ENCODE measurements at places on chromosomes 4 and X.

- peak; percentile 66 for DNase-seq
Measured at GRCh38 chr4:74223801-74224200, 65.9 kb downstream of the MTHFD2L start.

DNA sequence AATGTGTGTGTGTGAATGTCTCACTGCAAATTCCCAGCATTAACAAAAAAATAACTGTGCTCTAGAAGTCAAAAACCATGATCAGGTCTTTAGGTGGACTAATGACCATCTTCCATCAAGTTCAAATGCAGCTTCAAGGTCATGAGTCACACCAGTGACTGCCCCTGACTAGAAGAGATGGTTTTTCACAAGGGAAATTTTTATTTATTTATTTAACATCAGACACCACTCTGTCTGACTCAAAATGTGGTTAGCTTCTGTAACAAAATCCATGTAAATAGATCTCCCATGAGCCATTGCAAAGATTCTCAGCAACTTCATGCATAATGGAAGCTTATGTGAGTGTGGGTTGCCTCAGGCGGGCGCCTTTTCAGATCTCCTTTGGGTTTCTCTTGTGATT lies 219.2 kb downstream of the KIT start:
- no peak for DNase-seq

- no peak for DNase-seq
Measured at GRCh38 chr4:22686141-22686540, 6.6 kb upstream of the GBA3 start.

GRCh38 chrX:19721726-19722370 lies 165.6 kb downstream of the SH3KBP1 start:
- no peak for DNase-seq

DNA sequence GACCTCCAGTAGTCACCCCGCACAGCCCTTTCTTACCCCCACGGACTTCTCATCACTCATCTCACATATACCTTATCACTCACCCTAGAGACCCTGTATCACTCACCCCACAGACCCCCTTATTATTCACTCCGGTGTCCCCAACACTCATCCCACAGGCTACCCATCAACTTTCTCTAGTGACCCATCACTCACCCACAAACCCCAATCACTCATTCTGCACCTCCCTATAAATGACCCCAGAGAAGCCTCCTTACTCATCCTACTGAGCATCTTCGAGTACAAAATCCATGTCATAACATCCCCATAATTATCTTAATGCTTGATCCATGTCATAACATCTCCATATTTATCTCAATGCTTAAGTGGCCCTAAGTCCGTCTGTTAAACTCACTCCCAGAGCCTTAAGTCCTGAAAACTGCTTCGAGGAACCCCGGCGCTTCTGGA lies 934 bp downstream of the ZNF41 start:
- no peak for DNase-seq

GRCh38 chr4:147768113-147768512 lies 36.2 kb downstream of the ARHGAP10 start:
- DNase-seq: peak; percentile 69

DNA sequence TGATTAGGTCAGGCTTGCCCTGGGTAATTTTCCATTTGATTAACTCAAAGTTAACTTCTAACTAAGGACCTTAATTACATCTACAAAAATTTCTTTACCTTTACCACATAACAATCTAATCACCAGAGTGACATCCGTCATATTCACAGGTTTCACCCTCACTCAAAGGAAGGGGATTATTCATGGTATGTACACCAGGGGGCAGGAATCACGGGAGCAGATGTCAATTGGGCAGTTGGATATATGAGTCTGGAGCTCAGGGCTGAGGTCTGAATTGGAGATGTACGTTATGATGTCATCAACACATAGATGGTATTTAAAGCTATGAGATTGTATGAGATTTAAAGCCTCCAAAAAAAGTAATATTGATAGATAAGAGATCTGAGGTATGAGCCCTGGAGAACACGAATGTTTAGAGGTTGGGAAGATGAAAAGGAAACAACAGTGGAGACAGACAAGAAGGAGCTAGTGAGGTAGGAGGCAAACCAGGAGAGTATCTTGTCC lies 52.9 kb downstream of the PGRMC1 start:
- no peak for DNase-seq

DNA sequence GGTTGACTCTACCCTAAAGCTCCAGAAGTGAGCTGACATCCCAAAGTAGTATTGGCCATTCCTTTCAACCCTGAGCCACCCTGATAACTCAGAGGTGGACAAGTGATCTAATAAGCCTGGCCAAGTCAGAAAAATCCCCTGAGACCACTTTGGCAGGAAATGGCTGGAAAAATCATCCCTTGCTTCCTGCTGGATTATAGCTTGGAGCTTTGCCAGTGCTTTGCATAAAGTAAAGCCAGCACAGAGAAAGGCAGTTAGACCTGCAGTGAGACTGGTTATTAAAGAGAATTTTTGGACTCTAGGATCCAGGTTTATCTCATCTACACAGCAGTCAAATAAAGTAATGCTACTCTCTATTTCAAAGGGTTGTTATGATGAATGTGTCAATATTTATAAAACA lies 6.4 kb downstream of the CXCL3 start:
- DNase-seq: no peak

- no peak for DNase-seq
Measured at GRCh38 chr4:75432683-75433082, 81.5 kb downstream of the RCHY1 start.

GRCh38 chrX:77938083-77938680 lies 27.7 kb downstream of the ATP7A start:
- DNase-seq: peak; percentile 7

DNA sequence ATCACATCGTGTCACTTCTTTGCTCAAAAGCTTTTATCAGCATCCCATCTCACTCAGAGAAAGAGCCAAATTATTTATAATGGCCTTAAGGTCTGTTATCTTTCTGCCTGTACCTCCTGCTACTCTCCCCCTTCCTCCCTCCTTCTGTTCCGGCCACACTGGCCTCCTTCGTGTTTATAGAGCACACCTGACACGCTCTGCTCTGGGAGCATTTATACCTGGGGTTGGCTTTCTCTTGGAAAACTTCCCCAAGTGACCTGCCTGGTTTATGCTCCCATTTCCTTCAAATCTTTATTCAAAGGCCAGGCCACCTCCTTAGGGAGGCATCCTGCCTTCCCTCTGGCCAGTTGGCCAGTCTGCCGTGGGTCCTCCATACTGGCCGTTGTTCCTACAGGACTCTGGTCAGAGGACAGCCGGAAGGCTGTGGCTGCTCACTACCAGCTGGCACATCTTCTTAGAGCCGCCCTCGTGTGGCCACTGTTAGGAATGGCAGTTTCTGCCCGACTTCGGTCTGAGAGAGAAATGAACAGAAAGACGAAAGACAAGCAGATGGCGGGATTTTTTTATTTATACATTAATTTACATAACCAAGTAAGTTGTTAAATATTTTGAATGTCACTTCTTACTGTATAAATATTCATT lies 80.2 kb upstream of the CBLL2 start:
- DNase-seq: peak; percentile 19

DNA sequence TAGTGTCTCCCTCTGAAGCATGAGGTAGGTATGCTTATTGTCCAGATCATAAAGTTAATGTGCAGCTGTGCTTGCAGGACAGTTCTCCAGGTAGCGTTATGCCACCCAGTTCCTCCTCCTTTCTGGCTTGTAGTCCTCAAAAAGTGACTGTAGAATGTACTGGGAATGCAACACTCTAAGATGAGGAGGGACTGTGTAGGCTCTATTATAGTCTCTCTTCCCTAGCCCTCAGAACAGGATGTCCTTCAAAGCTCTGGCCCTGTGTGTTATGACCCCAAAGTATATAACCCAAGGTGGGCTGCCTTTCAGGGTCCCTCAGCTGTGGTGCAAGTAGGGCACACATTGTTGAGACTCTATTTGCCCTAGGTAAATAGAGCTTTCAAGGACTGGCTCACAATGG lies 20.8 kb upstream of the MANBA start:
- DNase-seq: no peak

DNA sequence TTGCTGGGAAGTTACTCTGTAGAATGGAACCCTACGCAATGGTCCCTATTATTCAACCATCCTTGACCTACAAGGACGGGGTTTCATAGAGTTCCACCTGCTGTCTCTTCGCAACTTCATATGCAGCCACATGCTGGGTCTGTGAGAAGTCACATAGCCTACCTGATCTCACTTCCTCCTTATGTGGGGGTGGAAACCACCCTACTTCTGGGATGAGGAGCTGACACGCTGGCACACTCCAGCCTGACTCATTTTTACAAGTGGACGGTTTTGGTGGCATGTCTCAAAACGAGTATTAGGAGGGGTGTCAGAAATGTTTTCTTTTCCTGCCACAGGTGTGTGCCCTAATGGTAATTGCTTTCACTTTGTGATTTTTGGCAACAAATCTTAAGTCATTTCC lies 36.8 kb upstream of the ARSD start:
- peak; percentile 6 for DNase-seq

DNA sequence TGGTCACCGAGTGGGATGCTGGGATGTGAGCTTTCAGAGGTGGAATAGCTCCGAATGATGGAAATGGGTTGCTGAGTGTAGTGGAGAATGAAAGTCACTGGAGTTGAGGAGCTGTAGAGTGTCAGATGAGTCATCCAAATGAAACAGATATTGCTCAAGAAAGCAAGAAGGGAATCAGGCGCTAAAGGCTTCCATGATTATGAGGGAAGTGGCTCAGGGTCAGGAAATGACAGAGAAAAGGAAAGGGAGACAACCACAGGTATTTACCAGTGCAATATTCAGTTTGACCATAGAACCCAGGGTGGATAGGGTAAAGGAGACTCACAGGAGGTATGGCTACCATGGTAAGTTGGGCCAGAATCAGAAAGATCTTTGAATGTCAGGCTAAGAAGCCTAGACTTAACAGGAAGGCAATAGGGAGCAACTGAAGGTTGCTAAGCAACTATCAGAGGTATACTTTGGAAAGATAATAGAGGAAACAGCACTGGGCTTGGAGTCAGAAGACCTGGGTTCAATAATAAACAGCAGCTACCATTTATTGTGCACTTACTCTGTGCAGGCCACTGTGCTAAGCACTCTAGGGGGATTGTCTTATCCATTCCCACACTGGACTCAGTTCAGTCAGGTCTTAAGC lies 11.7 kb downstream of the LAS1L start:
- DNase-seq: peak; percentile 35

DNA sequence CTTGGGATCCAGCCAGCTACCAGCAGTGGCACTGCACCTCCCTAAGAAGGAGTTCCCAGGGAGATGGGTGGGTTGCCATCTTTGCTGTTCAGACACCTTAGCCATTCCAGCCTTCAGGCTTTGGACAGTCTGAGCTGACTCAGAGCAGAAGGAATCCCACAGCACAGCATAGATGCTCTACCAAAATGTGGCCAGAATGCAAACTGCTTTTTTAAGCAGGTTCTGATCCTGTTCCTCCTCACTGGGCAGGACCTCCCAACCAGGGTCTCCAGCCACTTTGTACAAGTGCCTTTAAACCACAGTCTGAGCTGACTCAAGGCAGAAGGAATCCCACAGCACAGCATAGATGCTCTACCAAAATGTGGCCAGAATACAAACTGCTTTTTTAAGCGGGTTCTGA lies 209.0 kb downstream of the NPNT start:
- no peak for DNase-seq

GRCh38 chrX:12946838-12947544 lies 27.9 kb upstream of the TMSB4X start:
- peak; percentile 79 for DNase-seq

GRCh38 chr4:79209081-79209480 lies 116.8 kb downstream of the NAA11 start:
- no peak for DNase-seq

DNA sequence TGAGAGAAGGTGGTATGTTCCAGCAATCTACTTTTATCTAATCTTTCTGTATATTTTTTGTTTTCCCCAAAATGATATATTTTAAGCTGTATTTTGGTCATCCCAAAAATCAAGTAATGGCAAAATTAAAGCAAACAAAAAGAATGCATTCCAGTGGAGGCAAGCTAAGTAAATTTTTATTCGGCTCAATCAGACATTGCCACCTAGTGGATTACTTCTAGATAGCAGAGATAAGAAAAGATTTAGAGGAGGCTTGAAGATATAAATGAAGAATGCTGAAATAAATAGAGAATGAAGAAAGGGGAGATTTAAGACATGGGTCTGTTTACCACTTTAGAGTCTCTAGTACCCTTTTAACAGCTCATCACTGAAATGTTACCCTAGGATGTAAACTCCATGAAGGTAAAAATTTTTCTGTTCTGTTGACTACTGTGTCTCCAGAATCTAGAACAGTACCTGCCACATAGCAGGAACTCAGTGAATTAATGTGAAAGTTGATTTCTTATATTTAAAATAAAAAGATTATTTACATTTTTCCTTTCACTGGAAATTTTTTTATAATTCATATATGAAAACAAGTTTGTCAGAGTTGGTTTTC lies 110.9 kb upstream of the ANK2 start:
- no peak for DNase-seq

GRCh38 chr4:112735474-112735951 lies 98.6 kb downstream of the LARP7 start:
- DNase-seq: no peak

GRCh38 chr4:139053909-139054308 lies 38.3 kb downstream of the NOCT start:
- DNase-seq: no peak

DNA sequence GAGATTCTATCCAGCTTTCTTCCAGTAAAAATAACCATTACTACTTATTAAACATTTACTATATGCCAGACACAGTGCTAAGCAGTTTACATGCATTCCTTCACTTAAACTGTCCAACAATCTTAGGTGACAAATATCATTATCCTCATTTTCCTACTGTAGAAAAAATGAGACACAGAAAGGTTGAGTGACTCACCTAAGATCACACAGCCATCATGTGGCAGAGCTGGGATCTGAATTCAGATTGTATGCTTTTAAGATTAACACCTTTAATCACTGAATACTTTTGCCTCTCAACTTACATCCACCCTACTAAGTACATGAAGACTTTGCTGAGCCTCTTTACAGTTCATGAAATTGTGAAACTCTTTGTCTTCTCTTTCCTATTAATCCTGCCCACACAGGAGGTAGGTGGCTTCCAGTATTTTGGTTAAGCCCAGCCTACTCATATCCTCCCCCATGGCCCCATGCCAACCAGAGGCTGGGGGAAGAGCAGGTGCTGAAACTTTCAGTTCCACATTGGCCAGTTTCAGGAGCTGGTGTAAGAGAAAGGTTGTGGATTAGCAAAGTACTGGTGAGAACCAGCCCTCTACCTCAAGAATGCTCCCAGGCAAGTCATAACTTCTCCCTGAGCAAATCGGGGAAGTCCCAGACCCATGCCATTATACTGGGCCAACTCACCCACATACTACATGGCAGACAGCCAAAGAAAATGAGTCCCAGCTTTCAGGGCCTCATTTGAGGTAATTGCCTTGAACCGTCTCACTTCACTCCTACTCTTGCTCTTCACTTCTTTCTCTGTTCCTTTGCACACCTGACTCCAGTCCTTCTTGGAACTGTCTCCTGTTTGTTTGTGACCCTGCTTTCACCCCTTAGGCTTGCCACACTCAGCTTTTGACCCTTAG lies 211.1 kb downstream of the GUCY2F start:
- DNase-seq: peak; percentile 20

DNA sequence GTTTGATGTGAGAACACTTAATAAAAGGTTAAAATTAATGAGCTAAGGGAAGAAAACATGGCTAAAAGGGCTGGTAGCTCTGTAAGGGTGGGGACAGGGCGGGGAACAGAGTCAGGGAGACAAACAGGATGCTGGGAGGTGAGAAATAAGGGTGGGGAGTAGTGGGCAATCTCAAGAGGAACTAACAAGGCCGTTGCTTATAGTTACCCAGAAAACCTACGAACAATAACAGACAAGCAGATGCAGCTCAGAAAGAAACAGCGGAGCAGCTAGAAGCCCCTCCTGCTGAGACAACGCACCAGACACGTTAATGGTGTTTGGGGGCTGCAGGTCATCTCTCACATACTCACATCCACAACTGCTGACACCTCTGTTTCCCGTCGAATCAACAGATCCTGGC lies 9.7 kb upstream of the KLF3 start:
- peak; percentile 39 for DNase-seq

Measured in CD14-positive monocyte (primary cell).